ENCODE measurements at places on chromosomes 11 and 22.

DNA sequence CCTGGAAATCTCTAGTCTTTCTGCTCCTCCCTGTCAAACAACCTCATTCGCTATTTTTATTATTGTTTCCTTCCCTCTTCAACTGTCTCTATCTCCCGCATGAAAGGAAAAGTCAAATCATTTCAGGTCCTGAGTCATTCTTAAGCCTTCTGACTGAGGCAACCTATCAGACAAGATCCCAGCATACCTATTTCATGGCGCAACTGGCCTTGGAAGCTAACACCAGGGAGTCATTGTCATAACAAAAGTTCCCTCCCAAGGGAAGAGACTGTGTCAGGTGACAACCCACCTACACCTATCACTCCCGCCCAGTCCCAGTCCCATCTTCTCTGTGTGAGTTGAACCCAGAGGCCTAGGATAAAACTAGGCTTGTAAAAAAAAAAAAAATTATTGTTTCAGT lies 10.2 kb upstream of the ARHGAP42 start:
- no peak for DNase-seq

GRCh38 chr22:50730941-50731661 lies 6.9 kb upstream of the ACR start:
- DNase-seq: no peak

DNA sequence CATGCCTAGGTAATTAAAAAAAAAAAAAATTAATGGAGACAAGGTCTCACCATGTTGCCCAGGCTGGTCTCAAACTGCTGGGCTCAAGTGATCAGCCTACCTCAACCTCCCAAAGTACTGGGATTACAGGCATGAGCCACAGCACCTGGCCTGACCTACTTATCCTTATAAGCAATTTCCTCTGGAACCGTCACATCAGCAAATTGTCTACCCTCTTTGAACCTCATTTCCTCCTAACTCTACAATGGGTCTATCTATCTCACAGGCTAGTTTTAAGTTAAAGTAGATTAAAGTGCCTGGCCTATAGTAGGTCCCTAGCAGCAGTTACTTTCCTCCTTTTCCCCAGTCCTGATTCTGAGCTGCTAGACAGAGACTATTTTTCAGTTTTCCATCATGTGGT lies 43.5 kb downstream of the THAP12 start:
- no peak for DNase-seq

DNA sequence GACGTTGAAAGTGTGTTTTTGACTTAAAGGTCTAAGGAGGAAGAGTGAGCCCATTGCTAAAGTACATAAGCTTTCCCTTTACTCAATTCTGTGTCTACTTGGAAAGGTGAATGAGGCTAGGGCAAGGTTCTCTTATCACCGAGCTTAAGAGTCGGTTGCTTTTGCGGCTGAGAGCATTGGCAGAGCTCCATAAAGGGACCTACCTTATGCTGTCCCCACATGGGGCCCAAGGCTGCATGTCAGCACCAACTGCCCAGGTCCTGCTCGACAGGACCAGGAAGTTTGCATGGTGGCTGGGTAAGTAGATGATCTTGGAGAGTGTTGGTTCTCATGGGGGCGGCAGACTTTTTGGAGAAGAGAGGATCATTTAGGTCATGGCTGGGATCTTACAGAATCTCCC lies 91.2 kb downstream of the ZBTB16 start:
- DNase-seq: no peak

GRCh38 chr11:13896175-13896980 lies 66.1 kb upstream of the SPON1 start:
- DNase-seq: no peak

DNA sequence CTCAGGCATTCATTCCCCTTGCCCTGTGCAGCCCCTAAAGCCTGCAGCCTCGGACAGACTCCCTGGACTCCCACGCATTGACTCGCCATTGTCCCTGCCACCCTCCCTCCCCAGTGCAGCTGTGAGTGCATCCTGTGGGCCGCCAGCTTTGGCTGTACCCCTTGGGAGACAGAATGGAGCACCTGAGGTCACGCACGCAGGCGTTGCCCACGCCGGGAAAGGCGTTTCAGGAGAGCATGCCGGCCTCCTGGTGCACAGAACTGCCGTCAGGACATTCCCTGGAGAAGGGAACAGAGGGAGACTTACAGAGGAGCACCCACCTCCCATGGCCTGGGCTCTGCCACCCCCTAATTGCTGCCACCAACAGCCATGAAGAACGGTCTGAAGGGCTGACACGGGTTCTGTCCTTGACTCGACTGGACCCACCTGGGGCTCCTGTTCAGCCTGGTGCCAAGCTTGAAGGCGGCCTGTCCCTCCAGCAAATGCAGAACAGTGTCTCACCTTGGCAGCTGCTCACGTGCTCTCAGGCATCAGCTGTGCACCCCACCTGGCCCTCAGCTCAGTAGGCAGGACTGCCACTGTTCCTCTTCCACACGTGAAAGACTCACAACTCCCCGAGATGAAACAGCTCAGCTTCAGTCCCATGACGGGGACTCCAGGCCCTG lies 503.8 kb downstream of the BRD1 start:
- DNase-seq: no peak

- no peak for DNase-seq
These were observed 2.0 kb downstream of the CTNND1 start for GRCh38 chr11:57763568-57763967.

GRCh38 chr11:108965306-108966001 lies 300.6 kb downstream of the DDX10 start:
- DNase-seq: no peak

GRCh38 chr11:8684600-8685290 lies 2.2 kb downstream of the RPL27A start:
- no peak for DNase-seq

DNA sequence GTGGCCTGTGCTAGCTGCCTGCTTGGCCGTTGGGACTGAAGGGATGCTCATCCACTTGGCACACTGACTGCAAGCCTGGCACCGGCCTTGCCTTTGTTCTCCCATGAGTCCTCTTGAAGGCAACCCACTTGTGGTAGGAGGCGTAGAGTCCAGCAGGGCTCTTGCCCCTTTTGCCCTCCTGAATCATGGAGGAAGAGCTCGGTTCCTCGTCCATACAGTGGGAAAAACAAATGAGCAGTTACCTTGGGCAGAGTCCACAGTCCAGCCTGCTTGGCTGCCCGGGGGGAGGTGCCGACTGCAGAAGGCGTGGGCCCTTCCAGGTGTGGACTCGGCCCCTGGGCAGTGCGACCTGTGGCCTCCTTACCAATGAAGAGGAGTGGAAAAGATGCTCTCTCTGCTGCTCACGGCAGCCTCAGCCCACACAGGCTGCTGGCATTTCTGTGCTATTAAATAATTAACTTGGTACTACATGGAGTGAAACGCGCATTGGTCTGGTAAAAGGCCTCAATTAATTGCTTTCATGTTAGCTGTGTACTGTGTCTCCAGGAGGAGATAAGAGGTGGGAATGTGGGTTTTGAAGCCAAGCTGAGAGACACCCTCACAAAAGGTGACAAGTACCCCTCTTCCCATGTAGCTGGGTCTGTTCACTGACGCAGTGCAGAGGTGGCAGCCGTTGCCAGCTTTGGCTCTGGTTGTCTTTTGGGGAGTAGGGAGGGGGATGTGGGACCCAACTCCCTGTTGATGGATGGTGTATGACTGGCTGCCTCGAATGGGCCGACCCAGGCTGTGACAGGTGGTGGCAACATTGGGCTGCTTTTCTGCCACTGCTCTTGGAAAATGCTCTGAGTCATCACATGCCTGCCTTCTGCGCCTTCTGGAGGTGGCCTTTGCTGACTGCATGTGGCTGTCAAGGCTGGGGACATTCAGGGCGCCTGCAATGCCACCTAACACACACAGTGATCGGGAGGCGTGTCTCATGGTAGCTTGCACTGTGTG lies 26.8 kb upstream of the B3GAT1 start:
- no peak for DNase-seq

DNA sequence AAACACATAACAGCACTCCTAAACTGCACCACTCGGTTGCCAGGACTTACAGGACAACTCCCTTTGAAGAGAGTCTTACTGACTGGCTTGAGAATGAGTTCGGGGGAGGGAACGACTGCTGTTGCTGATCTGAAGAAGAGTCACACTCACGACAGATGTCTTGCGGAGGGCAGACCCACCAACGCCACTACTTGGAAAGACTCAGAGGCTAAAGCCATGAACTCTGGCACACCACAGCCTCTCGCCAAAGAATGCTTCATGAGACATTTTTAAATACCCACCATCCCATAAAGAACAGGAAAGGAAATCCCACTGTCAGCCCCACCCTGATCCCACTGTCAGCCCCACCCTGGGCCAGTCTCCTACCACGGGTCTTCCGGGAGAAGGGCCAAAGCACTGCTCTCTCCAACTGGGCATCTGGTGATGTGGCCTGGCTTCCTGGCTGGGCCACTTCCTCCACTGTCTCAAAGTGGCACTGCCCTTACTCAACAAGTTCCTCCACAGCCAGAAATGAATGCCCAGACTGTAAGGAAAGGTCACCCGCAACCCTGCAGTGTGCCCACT lies 73.6 kb downstream of the MICAL3 start:
- DNase-seq: no peak

- DNase-seq: no peak
These were observed 2.5 kb upstream of the OR51B5 start for GRCh38 chr11:5345831-5346230.

DNA sequence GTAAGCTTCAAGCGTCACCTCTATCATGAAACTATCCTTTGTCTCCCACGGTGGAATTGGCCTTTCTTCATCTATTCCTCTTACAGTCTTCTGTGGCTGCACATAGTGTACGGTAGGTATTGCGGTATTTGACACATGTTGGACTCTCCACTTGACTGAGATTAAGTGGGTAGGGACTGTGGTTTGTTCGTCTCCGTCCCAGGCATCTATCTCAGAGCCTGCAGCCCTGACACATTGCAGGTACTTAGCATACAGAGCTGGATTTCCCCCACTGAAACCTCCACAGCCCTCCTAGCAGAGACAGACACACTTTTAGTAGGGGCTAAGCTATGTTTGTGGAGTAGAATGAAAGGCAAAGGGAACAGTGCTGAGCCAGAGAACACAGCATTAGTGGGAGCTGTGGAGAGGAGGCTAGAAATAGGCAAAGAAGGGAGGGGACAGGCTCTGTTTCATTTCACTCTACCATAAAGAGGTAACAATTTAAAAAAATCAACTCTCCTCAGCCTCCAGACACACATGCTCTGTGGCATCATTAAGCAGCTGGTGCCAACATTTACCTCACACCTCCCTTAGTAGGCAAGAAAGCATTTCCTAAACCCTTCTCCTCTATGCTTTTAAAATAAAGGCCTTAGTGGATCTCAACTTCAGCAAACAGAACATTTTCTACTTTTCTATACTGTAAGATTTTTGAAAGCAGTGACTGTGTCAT lies 277.5 kb downstream of the KIRREL3 start:
- DNase-seq: no peak

DNA sequence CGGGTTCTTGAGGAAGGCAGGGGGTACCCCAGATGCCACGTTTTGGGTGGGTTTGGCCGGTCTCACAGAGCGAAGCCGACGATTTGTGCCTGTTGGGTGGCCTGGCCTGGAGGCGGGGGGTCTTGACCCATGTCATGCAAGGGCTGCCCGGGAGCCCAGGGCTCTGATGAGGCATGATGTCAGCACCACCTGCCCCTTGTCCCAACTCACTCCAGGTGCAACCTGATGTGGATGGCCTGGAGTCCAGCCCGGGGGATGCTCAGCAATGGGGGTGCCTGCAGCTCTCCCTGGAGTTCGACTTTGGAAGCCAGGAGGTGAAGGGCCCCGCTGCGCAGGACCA lies 851 bp downstream of the SYT8 start:
- DNase-seq: no peak

- no peak for DNase-seq
These were observed 1.9 kb upstream of the ZBTB16 start for GRCh38 chr11:114057605-114058004.

GRCh38 chr11:103929170-103929903 lies 107.1 kb upstream of the DDI1 start:
- DNase-seq: no peak

- no peak for DNase-seq
These were observed 274.8 kb downstream of the SOX6 start for GRCh38 chr11:16081382-16082094.

GRCh38 chr11:116461789-116462188 lies 311.0 kb downstream of the BUD13 start:
- DNase-seq: no peak

DNA sequence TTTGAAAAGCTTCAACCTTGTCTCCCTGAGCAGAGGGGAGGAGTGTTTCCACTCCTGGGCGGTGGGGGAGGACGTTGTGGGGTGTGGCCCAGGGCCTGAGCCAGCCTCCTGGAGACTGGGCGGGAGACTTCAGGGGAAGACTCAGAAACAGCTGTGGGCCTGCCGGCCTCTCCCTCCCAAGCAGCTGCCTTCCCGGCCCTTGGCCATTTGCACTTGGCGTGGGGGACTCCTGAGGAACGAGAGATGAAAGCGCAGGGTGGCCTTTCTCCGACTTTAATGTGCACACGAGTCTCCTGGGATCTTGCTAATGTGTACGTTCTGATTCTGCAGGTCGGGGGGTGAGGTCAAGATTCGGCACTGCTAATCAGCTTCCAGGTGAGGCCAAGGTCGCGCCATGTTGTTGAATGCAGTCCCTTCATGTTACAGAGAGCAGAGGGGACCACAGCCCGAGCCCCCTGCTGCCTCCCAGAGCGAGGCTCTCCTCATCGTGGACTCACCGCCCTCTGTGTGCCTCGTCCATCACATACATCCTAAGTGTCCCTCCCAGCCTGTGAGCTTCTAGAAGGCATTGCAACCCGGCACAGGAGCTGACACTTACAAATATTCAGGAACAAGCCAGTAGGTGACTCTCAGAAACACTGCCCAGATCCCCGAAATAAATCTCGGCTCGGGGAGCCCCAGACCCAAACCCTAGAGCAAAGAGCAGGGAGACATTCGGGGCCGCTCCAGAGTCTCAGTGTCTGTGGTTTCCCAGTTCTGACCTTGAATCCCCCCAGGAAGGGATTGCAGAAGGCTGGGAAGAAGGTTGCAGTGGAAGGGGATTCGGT lies 7.7 kb downstream of the LIF start:
- no peak for DNase-seq

- no peak for DNase-seq
These were observed 26.6 kb downstream of the FADD start for GRCh38 chr11:70229737-70230136.

DNA sequence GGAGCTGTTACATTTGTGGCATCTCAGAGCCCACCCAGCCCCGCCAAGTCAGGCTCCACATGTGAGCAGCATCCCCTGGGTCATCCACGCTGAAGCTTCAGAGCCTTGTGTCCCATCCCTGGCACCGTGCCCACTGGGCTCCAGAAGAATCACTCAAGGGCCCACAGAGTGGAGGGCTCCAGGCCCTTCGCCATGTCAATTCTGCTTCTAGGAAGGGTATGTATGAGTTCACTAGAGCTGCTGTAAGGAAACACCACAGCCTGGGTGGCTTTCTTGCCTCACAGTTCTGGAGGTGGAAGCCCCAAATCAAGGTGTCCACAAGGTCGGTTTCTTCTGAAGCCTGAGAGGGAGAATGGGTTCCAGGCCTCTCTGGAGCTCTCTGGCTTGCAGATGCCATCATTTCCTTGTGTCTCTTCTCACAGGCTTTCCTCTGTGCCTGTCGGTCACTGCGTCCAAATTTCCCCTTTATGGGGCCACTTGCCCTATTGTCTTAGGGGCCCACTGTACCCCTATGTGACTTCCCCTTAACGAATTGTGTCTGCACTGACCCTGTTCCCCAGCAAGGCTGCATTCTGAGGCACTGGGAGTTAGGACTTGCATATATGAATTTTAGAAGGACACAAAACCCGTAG lies 1476.0 kb downstream of the TBC1D22A start:
- no peak for DNase-seq

- no peak for DNase-seq
These were observed 113.6 kb downstream of the SIK3 start for GRCh38 chr11:116984589-116984988.
